ENCODE measurements at places on chromosomes 16 and 17. TPM values are rescaled to one million over a fixed set of nuclear protein-coding genes. Genes with fewer than 3 reads are reported as not detected.

Gene ABCC3
- 1.3 TPM for total RNA-seq

Gene MEIOB
- total RNA-seq: not detected

Gene ITGB4
- total RNA-seq: 2.5 TPM

Gene HS3ST3B1
- 0.94 TPM for total RNA-seq

Gene MYH2
- total RNA-seq: not detected

Gene ZNF785
- total RNA-seq: 33.2 TPM

Gene ZNF689
- 11.0 TPM for total RNA-seq

Gene OR1F1
- 0.94 TPM for total RNA-seq

Gene KLHDC4
- 59.8 TPM for total RNA-seq

Gene ADAD2
- not detected for total RNA-seq

All from parietal lobe (tissue), 2 donors.